ENCODE measurements at places on chromosomes 4 and X. TPM values are rescaled to one million over a fixed set of nuclear protein-coding genes. Genes with fewer than 3 reads are reported as not detected.

- H3K4me1 ChIP-seq, result no peaks in the 10 kb centered on the region
- no peak overlapping the region for H3K4me3 ChIP-seq
- no peaks in the 10 kb centered on the region for H3K27me3 ChIP-seq
- no peak overlapping the region for H3K27ac ChIP-seq
- H3K36me3 ChIP-seq, result no peaks in the 10 kb centered on the region
These were observed 420.5 kb upstream of the CPEB2 start for GRCh38 chr4:14581741-14582140.

- no peaks in the 10 kb centered on the region for H3K4me1 ChIP-seq
- H3K27me3 ChIP-seq, result no peaks in the 10 kb centered on the region
- DNase-seq, result no peak
- no peaks in the 10 kb centered on the region for H3K36me3 ChIP-seq
- H3K4me3 ChIP-seq, result no peak overlapping the region
These were observed 186.0 kb downstream of the CRLF2 start for GRCh38 chrX:1026263-1027015.

- no peak for DNase-seq
- no peak overlapping the region for H3K27ac ChIP-seq
- H3K4me1 ChIP-seq, result peaks cover 7% of the 10 kb centered on the region
- H3K36me3 ChIP-seq, result no peaks in the 10 kb centered on the region
- peak overlapping the region; percentile 42 for H3K4me3 ChIP-seq
- peaks cover 2% of the 10 kb centered on the region for H3K27me3 ChIP-seq
These were observed 863 bp upstream of the RAB33A start for GRCh38 chrX:130170752-130171445.

DNA sequence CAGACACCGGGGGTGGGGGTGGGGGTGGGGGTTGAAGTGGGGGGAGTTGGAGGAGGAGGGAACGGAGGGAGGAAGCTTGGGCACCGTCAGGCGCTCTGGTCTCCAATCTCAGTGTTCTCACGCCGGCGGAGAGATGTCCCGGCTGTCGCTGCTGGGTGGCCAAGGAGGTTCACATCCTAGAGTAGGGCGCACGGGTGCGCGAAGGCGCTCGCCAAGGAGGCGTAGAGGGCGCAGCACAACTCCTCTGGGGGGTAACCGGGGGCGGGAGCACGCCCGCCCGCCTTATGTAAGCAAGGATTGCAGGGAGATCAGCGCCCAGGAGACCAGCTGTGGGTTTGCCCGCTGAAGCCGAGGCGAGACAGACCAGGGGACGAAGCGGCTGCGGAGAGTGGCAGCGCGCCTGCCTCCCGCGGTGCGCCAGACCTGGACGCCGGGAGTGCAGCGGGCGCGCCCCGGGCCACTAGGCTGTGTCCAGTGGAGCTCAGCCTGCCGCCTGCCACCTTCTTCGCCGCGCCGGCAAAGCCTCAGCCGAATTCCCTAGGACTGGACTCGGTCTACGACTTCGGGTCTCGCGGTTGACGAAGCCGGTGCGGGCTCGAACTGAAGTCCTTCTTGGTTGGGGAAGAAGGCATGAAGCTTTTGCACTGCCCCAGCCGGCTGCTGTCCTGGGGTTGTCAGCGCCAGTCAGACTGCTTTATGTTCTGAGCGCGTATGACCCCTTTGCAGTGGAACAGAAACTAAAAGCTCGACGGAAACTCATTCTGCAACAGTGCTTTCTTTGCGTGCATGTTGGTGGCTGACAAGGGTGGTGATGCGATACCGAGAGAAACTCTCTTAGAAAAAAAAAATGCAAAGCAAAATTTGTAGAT, 707 bp upstream of the UNC5C start:
- peaks cover 38% of the 10 kb centered on the region for H3K27me3 ChIP-seq
- peak overlapping the region; percentile 61 for H3K4me3 ChIP-seq
- no peaks in the 10 kb centered on the region for H3K36me3 ChIP-seq

DNA sequence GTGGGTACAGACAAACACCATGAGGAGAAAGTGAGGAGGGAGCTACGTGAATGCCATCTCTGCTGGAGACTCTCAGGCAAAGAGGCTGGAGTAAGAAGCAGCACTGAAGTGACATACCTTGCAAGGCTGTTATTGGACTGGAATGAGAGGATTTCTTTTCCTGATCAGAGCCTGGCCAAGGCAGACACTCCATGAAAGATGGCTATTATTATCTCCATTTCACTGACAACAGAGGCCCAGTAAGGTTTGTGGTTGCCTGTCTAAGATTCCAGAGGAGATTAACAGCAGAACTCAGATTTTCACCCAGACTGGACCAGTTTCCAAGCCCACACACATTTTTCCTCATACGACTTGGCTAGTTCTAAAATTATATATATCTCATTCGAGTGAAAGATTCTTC, 162.0 kb upstream of the EOLA2 start:
- no peak overlapping the region for H3K4me3 ChIP-seq
- H3K27ac ChIP-seq, result no peak overlapping the region
- DNase-seq, result peak; percentile 24

The SPRY1 gene
- 1.9 TPM for total RNA-seq

- H3K27ac ChIP-seq, result no peak overlapping the region
- no peak overlapping the region for H3K4me3 ChIP-seq
- no peaks in the 10 kb centered on the region for H3K27me3 ChIP-seq
These were observed 21.2 kb upstream of the ANTXR2 start for GRCh38 chr4:80094191-80094590.
